ENCODE measurements at places on chromosomes 6 and 20.

GRCh38 chr20:32641464-32641863 is 32.3 kb downstream of the C20orf203 start:
- H3K27ac ChIP-seq = no peak overlapping the region
- H3K4me1 ChIP-seq = peaks cover 9% of the 10 kb centered on the region
- H3K27me3 ChIP-seq = peaks cover 90% of the 10 kb centered on the region
- H3K36me3 ChIP-seq = no peaks in the 10 kb centered on the region
- no peak for DNase-seq

DNA sequence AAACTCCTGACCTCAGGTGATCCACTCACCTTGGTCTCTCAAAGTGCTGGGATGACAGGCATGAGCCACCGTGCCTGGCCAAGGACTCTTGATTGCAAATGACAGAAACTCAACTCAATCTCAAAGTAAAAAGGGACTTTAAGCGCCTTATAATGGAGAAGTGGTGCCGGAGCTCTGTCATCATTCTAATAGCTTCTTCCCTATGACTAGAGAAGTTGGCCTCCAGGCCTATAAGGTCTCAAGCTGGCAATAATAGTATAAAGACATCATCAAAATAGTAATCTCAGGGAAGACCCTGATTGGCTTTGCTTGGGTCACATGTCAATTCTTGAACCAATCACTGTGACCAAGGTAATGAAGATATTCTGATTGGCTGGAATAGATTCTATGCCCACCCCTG is 8.5 kb upstream of the KIAA1755 start:
- H3K4me3 ChIP-seq = no peak overlapping the region
- H3K27ac ChIP-seq = no peak overlapping the region
- DNase-seq = no peak
- H3K36me3 ChIP-seq = no peaks in the 10 kb centered on the region
- H3K4me1 ChIP-seq = no peaks in the 10 kb centered on the region

DNA sequence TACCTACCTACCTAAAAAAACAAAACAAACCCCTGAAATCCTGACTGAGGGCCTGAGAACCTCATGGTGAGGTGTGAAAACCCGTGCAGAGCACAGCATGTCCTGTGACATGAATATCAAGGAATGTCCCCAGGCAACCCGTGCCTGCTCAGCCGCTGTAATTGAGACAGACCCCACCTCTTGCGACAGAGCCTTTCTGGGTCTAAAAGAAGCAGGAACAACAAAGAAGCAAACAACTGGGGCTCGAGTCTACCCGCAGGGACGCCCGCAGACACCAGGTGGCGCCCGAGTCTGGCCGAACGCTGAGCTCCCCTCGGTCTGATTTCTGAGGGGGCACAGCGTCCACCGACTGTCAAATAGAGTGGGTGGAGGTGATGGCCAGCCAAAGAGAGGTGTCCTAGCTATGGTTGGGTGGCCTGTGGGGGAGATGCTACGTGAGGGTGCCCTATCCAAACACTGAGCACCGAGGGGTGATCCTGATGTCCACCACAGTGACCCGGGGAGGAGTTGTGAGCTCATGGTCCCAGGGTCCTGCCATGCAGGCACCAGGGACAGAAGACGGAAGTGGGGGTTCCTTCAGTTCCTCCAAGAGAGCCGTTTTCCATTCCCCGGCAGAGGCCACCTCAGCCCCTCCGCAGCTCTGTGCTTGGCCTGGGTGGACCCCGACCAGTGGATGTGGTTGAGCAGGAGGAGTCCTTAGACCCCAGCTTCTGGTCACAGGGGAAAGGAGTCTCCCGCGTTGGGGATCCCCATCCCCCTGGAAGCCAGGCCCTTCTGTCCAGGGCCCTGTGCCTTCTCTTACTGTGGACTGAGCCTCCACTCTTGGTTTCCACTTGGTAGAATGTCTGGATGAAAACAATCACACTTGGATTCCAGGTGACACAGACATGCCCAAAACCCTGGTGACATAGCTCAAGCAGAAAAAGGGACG is 268.2 kb downstream of the CDC5L start:
- no peaks in the 10 kb centered on the region for H3K27me3 ChIP-seq
- no peaks in the 10 kb centered on the region for H3K36me3 ChIP-seq
- no peak overlapping the region for H3K27ac ChIP-seq
- DNase-seq = peak; percentile 63
- H3K4me3 ChIP-seq = no peak overlapping the region
- peaks cover 14% of the 10 kb centered on the region for H3K4me1 ChIP-seq

DNA sequence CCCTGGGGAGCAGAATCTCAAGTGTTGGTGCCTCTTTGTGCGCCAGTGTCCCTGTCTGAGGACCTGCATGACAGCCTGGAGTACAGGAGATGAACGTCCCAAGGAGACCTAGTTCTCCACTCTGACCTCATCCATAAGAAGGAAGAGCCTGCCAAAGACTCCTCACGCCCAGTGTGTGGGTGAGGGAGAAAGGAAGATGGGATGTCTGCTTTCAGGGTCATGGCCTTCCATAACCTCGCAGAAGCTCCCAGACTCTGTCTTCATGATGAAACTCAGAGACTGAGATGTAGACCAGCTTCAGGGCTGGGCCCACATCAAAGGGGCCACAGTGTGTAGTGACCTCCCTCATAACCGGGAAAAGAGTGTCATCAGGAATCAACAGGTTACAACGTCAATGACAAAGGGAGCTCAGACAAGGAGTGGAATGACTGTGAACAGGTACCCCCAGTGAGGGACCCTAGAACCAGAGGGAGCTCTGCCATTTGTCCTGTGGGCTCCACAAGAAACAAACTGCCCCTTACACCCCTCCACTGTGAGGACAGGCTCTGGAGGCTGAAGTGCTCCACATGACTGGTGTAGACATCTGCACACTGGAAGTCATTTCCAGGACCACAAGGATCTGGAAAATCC is 8.1 kb downstream of the HLA-DQB1 start:
- H3K27me3 ChIP-seq = no peaks in the 10 kb centered on the region
- no peaks in the 10 kb centered on the region for H3K36me3 ChIP-seq
- peaks cover 7% of the 10 kb centered on the region for H3K4me1 ChIP-seq

GRCh38 chr20:49483696-49484123 is 1.2 kb upstream of the KCNB1 start:
- H3K36me3 ChIP-seq = no peaks in the 10 kb centered on the region
- no peak for DNase-seq
- no peak overlapping the region for H3K27ac ChIP-seq
- no peak overlapping the region for H3K4me3 ChIP-seq
- peaks cover 4% of the 10 kb centered on the region for H3K27me3 ChIP-seq
- H3K4me1 ChIP-seq = peaks cover 25% of the 10 kb centered on the region

DNA sequence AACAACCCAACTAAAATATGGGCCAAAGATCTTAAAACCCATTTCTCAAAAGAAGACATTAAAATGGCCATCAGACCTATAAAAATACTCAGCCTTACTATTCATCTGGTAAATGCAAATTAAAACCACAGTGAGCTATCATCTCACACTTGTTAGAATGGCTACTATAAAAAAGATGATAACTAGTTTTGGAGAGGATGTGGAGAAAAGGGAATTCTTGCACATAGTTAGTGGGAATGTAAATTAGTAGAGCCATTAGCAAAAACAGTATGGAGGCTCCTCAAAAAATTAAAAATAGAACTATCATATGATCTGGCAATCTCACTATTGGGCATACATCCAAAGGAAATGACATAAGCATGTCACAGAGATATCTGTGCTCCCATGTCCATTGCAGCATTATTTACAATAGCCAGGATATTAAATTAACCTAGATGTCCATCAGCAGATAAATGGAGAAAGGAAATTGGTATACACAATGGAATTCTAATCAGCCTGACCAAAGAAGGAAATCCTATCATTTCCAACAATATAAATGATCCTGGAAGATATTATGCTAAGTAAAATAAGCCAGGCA is 2.9 kb downstream of the SIRPB1 start:
- no peaks in the 10 kb centered on the region for H3K27me3 ChIP-seq
- no peak overlapping the region for H3K4me3 ChIP-seq
- no peaks in the 10 kb centered on the region for H3K36me3 ChIP-seq
- no peaks in the 10 kb centered on the region for H3K4me1 ChIP-seq

DNA sequence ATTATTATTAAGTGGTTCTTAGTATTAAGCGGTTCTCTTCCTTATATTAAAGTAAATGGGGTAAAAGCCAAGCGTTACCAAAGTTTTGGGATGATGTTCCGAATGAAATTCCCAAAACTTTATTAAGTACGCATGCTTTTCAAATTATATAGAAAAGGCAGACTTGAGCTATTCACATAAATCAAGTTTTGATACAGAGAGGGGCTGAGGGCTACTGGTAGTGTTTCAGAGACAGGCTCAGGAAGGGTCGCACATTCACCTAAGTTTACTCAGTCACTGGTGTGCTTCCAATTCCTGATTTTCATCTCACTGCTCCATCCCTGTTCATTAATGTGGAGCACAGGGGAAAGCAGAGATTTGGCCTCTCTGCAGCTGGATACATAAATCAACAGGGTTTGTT is 652.2 kb downstream of the QKI start:
- H3K4me1 ChIP-seq = no peaks in the 10 kb centered on the region
- H3K4me3 ChIP-seq = no peak overlapping the region
- H3K27me3 ChIP-seq = no peaks in the 10 kb centered on the region
- no peak overlapping the region for H3K27ac ChIP-seq
- no peak for DNase-seq

GRCh38 chr20:62225026-62225425 is 4.9 kb upstream of the HRH3 start:
- no peak for DNase-seq
- no peaks in the 10 kb centered on the region for H3K36me3 ChIP-seq
- H3K4me1 ChIP-seq = peaks cover 33% of the 10 kb centered on the region

- no peaks in the 10 kb centered on the region for H3K27me3 ChIP-seq
- H3K36me3 ChIP-seq = no peaks in the 10 kb centered on the region
- no peak for DNase-seq
- no peaks in the 10 kb centered on the region for H3K4me1 ChIP-seq
These were observed 23.6 kb downstream of the PDSS2 start for GRCh38 chr6:107435798-107436197.

GRCh38 chr6:109118337-109118736 is 23.0 kb downstream of the CEP57L1 start:
- no peaks in the 10 kb centered on the region for H3K36me3 ChIP-seq
- DNase-seq = no peak
- H3K27me3 ChIP-seq = no peaks in the 10 kb centered on the region
- no peak overlapping the region for H3K27ac ChIP-seq
- H3K4me1 ChIP-seq = peaks cover 46% of the 10 kb centered on the region

DNA sequence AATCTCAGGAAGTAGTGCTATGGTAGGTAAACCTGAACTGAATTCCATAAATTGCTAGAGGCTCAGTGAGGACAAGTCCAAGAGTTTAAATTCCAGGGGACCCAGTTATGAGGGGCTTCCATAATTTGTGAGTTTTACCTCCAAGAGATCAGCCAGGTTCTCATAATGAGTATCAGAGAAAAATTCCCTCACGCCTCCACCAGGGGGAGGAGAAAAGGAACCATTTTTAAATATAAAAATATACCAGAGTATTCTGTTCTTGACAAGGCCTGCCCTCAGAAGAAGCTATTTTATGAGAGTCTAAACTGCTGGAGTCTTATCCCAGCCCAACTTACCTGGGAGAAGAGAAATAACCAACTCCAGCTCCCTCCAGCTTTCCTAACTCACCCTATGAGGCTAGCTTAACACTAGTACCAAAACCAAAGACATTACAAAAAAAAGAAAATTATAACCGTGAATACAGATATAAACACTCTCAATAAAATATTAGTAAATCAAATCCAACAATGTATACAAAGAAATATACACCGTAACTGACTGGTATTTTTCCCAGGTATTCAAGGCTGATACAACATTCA is 158.7 kb downstream of the TFAP2A start:
- H3K4me3 ChIP-seq = no peak overlapping the region
- H3K27ac ChIP-seq = no peak overlapping the region
- H3K36me3 ChIP-seq = no peaks in the 10 kb centered on the region

DNA sequence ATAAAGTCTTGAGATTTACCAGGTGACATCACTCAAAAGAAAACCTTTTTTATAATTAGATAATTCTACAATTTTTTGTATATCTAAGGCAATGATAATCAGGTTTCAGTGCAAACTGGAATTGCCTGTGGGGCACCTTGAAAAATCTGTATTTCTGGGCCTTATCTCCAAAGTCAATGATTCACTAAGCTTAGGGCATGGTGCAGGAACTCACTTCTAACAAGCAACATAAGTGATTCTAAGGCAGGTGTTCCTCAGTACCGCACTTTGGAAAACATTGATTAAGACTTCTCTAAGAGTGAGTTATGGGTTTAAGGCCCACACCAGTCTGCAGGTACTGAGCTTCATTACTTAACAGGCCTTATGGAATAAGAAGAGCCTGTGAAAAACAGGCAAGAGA is 115.3 kb downstream of the COL12A1 start:
- H3K36me3 ChIP-seq = no peaks in the 10 kb centered on the region
- no peak for DNase-seq
- H3K27me3 ChIP-seq = no peaks in the 10 kb centered on the region
- no peak overlapping the region for H3K27ac ChIP-seq
- H3K4me3 ChIP-seq = no peak overlapping the region

DNA sequence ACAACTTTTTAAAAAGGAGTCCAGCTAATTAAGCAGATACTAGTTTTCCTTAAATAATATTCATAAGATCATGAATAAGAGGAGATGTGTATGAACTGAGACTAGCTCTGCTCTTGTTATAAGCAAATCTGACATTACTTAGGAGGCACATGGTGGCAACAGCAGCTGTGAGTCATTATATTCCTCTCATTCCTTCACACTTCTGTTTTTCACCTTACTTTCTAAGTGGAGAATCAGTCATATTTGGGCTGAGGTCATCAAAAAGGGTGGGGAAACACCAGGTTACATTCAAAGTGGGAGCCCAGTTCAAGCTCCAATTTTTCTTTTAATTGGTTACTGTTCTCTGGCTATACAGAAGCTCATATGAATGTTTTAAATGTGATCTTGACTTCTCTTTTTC is 6.0 kb upstream of the RIPPLY2 start:
- DNase-seq = no peak
- no peaks in the 10 kb centered on the region for H3K4me1 ChIP-seq
- H3K27me3 ChIP-seq = no peaks in the 10 kb centered on the region
- no peaks in the 10 kb centered on the region for H3K36me3 ChIP-seq
- no peak overlapping the region for H3K27ac ChIP-seq

GRCh38 chr20:18197382-18198070 is 59.9 kb downstream of the KAT14 start:
- H3K4me3 ChIP-seq = no peak overlapping the region
- H3K27ac ChIP-seq = no peak overlapping the region
- no peaks in the 10 kb centered on the region for H3K36me3 ChIP-seq
- H3K4me1 ChIP-seq = no peaks in the 10 kb centered on the region
- H3K27me3 ChIP-seq = no peaks in the 10 kb centered on the region

DNA sequence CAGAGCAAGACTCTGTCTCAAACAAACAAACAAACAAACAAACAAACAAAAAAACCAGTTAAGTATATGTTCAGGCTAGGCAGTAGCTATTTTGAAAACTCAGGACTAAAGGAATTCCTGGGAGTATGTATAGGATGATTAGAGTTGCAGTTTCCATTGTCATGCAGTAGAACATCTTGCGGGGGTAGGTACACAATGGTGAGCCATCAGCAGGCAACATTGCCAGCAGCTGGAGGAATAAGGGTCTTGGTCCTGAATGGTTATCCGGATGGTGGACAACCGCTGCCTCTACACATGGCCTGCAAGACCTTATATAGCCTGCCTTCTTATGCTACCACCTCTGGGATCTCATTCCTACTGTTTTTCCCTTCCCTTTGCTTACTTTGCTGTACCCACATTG is 297.5 kb downstream of the SOX4 start:
- H3K36me3 ChIP-seq = no peaks in the 10 kb centered on the region
- no peak for DNase-seq
- 0 out of 3 replicates have a peak, but pooled peaks cover 6% of the 10 kb centered on the region for H3K27me3 ChIP-seq
- H3K4me3 ChIP-seq = no peak overlapping the region
